ENCODE measurements at places on chromosomes 13 and 19. TPM values are rescaled to one million over a fixed set of nuclear protein-coding genes. Genes with fewer than 3 reads are reported as not detected.

DNA sequence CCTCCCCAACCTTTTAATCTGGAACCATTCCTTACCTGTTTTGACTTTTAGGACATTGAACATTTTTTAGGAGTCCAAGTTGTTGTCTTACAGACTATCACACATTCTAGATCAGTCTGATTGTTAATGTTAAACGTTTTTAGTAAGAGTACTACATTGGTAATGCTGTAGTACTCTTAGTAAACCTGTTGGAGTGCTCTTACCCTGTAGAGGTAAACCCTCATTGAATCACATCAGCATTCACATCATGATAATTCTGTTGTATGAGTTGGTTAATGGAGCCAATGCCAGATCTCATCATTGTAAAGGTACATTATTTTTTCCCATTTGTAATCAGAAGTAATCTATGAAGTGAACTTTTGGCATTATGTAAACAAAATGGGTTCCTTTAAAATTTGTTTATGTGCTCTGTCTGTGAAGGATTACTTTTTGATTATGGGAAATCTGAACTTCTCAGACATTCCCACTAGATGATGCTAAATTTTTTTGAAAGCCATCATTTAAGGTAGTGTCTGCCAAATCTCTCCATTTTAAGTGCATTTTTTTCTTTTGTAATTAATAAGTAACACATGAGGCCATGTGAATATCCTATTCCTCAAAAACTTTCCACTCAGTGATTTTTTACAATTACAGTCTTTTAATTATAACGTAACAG lies 55.2 kb downstream of the VWA8 start:
- H3K27ac ChIP-seq: no peak overlapping the region
- no peaks in the 10 kb centered on the region for H3K27me3 ChIP-seq
- H3K36me3 ChIP-seq: peaks cover 13% of the 10 kb centered on the region
- no peak overlapping the region for H3K4me3 ChIP-seq
- no peak for DNase-seq

DNA sequence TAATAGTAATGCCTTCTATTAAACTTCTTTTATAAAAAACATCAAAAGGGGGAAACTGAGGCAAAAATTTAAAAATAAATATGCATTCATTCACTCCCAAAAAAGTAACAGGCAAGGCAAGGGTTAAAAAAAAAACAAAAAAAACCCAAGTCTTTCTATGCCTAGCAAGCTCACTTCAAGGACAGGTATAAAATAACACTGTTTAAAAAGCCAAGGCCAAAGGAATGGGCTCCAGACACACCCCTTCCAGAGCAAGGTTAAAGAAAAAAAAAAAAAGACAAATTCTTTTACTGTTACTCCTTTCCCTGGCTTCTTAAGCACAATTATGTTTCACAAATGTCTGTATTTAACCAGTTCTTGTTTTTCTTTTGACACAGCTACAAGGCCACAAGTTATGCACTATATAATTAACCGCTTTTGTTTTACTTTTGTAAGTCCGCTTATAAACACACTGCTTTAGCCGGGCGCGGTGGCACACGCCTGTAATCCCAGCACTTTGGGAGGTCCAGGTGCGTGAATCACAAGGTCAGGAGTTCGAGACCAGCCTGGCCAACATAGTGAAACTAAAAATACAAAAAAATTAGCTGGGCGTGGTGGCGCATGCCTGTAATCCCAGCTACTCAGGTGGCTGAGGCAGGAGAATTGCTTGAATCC lies 3.6 kb downstream of the SIGLEC11 start:
- no peak overlapping the region for H3K27ac ChIP-seq
- H3K4me3 ChIP-seq: no peak overlapping the region
- no peaks in the 10 kb centered on the region for H3K36me3 ChIP-seq
- DNase-seq: no peak
- H3K27me3 ChIP-seq: no peaks in the 10 kb centered on the region

DNA sequence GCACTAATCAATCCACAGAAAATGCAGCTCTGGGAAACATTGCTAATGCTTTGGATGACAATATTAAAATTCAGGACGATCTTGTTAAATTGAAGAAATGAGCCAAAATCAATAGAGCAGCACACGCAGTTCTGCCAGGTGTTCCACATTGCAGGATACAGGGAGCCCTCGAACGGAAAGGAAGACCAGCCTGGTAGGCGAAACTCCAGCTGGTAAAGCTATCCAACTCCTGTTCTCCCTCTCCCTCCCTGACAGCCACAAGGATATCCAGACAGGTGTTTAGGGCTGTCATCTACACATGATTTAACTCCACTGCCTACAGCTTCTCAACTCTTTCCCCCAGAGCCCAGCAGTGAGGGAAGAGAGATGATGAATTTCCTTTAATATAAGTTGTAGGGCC lies 67.7 kb downstream of the EPSTI1 start:
- H3K36me3 ChIP-seq: peaks cover 6% of the 10 kb centered on the region
- no peak overlapping the region for H3K27ac ChIP-seq
- H3K4me3 ChIP-seq: no peak overlapping the region
- H3K27me3 ChIP-seq: no peaks in the 10 kb centered on the region
- H3K4me1 ChIP-seq: no peaks in the 10 kb centered on the region

DNA sequence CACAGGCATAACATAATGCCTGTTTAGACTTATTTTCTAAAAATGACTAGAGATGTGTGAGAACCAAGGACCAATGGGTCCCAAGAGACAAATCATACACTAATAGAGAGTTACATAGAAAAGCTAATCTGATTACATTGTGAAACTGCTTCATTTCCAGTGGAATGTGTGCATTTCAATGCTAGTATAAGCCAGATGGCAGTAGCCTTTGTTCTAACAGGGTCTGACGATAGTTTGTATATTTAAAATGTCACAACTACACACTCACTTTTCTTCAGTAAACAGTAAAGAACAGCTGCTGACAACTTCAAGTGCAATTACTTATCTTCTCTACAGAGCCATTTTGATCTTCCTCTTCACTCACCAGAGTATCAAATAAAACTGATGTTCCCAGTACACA lies 4.3 kb upstream of the SLITRK5 start:
- H3K36me3 ChIP-seq: no peaks in the 10 kb centered on the region
- H3K27me3 ChIP-seq: peaks cover 15% of the 10 kb centered on the region
- H3K27ac ChIP-seq: no peak overlapping the region
- H3K4me3 ChIP-seq: no peak overlapping the region
- DNase-seq: no peak

- H3K4me3 ChIP-seq: peak overlapping the region; percentile 19
- peaks cover 80% of the 10 kb centered on the region for H3K27me3 ChIP-seq
- no peak for DNase-seq
Measured at GRCh38 chr19:13505761-13506470, 363 bp downstream of the CACNA1A start.

Gene PSG2
- not detected for total RNA-seq

GRCh38 chr19:29843180-29844051 lies 31.6 kb downstream of the CCNE1 start:
- H3K4me1 ChIP-seq: peaks cover 21% of the 10 kb centered on the region
- no peak overlapping the region for H3K27ac ChIP-seq
- peaks cover 4% of the 10 kb centered on the region for H3K27me3 ChIP-seq

DNA sequence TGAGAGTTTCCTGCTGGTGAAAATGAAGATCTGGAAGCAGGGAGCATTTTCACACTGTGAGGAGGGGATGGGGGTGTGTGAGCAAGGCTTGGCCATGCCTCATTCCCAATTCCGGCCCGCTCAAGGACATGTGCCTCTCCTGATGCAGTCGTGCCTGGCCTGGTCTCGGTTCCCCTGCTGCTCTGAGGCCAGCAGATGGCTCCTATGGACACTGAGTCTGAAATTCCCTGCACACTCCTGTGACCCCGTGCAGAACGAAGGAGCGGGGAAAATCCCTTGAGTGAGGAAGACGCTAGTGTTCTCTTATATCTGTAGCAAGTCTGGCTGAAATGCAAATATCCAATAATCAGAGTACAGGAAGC lies 363 bp upstream of the ZNF763 start:
- H3K4me3 ChIP-seq: peak overlapping the region; percentile 93
- no peaks in the 10 kb centered on the region for H3K27me3 ChIP-seq
- no peaks in the 10 kb centered on the region for H3K36me3 ChIP-seq
- peak; percentile 72 for DNase-seq
- peak overlapping the region; percentile 99 for H3K27ac ChIP-seq
- H3K4me1 ChIP-seq: peaks cover 17% of the 10 kb centered on the region

- no peaks in the 10 kb centered on the region for H3K27me3 ChIP-seq
- DNase-seq: no peak
- no peaks in the 10 kb centered on the region for H3K4me1 ChIP-seq
- H3K4me3 ChIP-seq: no peak overlapping the region
- no peak overlapping the region for H3K27ac ChIP-seq
- H3K36me3 ChIP-seq: no peaks in the 10 kb centered on the region
Measured at GRCh38 chr13:73337532-73337931, 278.7 kb downstream of the KLF5 start.

Gene TLE6
- 6.7 TPM for total RNA-seq

DNA sequence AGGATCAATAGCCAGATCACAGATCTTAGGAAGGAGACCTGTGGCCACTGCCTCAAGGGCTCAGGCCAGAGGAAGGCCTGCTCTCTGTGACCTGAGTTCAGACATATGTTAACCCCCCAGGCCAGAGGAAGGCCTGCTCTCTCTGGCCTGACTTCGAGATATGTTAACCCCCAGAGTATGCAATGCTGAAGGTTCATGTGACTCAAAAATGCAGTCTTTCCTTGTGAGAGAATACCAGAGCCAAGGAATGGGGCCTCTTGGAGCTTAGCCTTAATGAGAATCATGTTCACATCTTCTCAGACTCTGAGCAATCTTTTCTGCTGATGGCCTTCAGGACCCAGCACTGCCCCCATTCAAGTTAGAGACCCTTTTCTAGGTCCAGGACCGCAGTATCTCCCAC lies 36.7 kb downstream of the MBNL2 start:
- H3K4me1 ChIP-seq: peaks cover 77% of the 10 kb centered on the region
- H3K27me3 ChIP-seq: no peaks in the 10 kb centered on the region
- H3K4me3 ChIP-seq: no peak overlapping the region

Gene CALR3
- not detected for total RNA-seq

DNA sequence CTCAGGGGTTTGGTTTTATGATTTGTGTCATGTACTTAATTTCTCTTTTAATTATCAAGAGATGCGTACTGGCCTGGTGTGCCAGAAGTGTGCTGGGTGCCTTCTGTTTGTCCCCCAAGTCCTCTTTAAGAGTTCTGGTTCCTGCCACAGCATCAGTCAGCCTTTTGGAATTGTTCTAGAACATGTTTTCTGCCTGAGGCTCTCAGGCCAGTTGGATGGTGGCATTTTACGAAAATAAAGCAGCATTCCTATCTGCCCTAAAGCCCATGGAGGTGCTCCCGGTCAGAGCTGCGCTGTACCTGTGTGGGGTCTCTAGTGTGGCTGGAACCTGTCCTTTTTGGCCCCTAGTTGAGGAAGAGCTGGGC lies 54.1 kb downstream of the TSSK6 start:
- no peaks in the 10 kb centered on the region for H3K27me3 ChIP-seq
- no peak for DNase-seq
- peaks cover 78% of the 10 kb centered on the region for H3K4me1 ChIP-seq
- H3K36me3 ChIP-seq: peaks cover 14% of the 10 kb centered on the region
- H3K4me3 ChIP-seq: peak overlapping the region; percentile 6
- H3K27ac ChIP-seq: peak overlapping the region; percentile 82

DNA sequence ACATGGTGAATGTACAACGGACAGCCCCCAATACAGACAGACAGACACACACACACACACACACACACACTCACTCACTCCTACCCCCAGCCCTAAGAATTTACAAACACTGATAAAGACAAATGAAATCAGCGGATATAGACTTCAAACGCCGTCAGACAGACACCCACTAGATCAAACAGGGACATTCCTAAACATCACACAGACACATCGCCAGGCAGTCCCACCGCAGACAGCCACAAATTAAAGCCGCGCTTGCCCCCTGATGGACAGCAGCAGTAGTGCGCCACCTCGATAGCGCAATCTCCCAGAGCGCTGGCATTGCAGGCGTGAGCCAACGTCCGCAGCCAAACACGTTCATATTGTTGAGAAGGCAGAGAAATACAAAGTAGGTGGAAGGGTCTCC lies 24.7 kb upstream of the ADGRE1 start:
- DNase-seq: peak; percentile 91
- peak overlapping the region; percentile 33 for H3K4me3 ChIP-seq
- H3K4me1 ChIP-seq: peaks cover 6% of the 10 kb centered on the region
- no peaks in the 10 kb centered on the region for H3K27me3 ChIP-seq

- no peaks in the 10 kb centered on the region for H3K36me3 ChIP-seq
- no peak overlapping the region for H3K4me3 ChIP-seq
- H3K27me3 ChIP-seq: no peaks in the 10 kb centered on the region
- DNase-seq: no peak
- H3K27ac ChIP-seq: no peak overlapping the region
- peaks cover 5% of the 10 kb centered on the region for H3K4me1 ChIP-seq
Measured at GRCh38 chr13:97068151-97068550, 73.9 kb upstream of the OXGR1 start.

Gene ZNF677
- 16.2 TPM for total RNA-seq

GRCh38 chr19:7230826-7231225 lies 63.4 kb downstream of the INSR start:
- H3K27ac ChIP-seq: no peak overlapping the region

DNA sequence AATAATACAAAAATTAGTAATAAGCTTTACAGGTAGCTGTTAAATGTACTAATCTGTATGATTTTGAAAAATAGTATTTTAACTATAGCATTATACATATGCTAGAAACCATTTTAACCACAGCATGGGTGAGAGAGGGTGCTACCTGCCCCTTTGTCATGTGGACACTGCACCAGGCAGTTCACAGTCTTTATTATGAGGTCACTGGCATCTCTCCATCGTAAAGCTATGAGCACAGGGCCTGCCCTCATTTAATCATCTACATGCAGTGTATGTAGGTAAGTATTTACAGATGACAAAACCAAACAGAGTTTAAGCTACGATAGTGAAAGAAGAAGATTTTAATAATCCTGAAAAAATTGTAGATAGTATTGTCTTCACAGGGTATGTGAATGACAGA lies 21.7 kb downstream of the EDNRB start:
- peak overlapping the region; percentile 48 for H3K27ac ChIP-seq
- peaks cover 18% of the 10 kb centered on the region for H3K4me1 ChIP-seq
- H3K27me3 ChIP-seq: no peaks in the 10 kb centered on the region
- DNase-seq: no peak

Gene SLC1A6
- total RNA-seq: not detected

Gene SLC10A2
- total RNA-seq: not detected

Gene GNG7
- total RNA-seq: 5.5 TPM

DNA sequence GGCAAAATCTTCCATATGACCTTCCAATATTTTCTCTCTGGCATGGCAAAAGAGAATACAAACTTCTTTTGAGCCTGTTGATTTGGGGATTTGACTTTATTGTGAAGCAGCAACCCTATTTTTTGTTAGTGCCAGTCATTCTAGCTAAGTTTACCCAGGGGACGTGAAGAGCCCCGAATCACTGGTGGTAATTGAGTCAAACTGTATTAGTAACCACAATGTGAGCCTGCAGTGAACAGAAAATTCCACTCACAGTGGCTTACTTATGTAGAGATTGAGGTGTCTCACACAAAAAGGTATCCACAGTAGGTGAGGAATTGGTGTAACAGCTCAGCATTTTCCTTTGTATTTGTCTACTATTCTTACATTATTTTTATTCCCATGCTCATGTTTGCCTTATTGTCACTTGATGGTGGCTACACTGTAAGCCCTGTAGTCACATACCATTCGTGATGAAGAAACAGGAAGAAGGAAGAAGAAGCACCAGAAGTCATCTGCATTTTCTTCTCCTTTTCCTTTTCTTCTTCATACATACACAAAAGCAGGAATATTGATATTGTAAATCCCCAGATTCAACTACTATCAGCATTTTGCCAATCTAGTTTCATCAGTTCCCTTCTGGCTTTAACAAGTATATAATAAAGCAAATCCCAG lies 33.3 kb upstream of the MYCBP2 start:
- DNase-seq: no peak
- H3K4me3 ChIP-seq: no peak overlapping the region
- no peak overlapping the region for H3K27ac ChIP-seq
- no peaks in the 10 kb centered on the region for H3K36me3 ChIP-seq

All from upper lobe of right lung (tissue), 1 donor.